CD4-positive, CD25-positive, alpha-beta regulatory T cell (primary cell): ENCODE measurements at places on chromosomes 7 and 10.

GRCh38 chr10:78491812-78492211 lies 458.1 kb downstream of the RPS24 start:
- no peak for DNase-seq
- H3K36me3 ChIP-seq, result no peaks in the 10 kb centered on the region
- no peak overlapping the region for H3K4me3 ChIP-seq
- H3K4me1 ChIP-seq, result no peaks in the 10 kb centered on the region
- H3K27ac ChIP-seq, result no peak overlapping the region
- peaks cover 1% of the 10 kb centered on the region for H3K27me3 ChIP-seq

DNA sequence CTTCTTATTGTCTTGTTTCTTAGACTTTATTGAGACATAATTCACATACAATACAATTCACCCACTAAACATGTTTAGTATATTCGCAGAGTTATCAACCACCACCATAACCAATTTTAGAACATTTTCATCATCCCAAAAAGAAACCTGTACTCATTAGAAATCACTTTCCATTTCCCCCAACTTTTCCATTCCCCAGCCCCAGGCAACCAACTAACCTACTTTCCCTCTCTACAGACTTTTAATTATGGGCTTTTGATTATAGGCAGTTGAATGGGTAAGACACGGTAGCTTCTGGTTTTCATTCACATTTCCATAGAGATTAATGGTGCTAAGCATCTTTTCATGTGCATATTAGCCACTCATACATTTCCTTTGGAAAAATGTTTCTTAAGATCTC lies 24.2 kb upstream of the OTUD1 start:
- H3K4me1 ChIP-seq, result no peaks in the 10 kb centered on the region
- DNase-seq, result no peak
- H3K4me3 ChIP-seq, result no peak overlapping the region
- H3K27ac ChIP-seq, result no peak overlapping the region

DNA sequence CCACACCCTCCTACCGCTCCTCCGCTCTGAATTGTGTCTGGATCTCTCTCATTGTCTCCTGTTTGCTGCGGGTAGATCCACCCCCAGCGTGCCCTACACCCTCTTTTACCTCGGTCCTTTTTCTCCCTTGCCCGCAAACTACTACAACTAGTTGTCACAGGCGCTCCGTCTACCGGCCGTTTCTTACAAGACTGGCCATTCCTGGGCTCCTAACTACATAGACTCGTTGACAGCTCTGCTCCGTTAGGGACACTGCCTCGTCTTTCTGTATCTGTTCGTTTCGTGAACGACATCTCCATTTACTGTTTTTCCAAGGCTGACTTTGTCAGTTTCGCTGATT lies 786 bp downstream of the TAF3 start:
- H3K27me3 ChIP-seq, result peaks cover 3% of the 10 kb centered on the region
- DNase-seq, result peak; percentile 6
- H3K4me1 ChIP-seq, result peaks cover 18% of the 10 kb centered on the region
- peaks cover 19% of the 10 kb centered on the region for H3K36me3 ChIP-seq
- peak overlapping the region; percentile 72 for H3K27ac ChIP-seq
- H3K4me3 ChIP-seq, result peak overlapping the region; percentile 92

- peaks cover 12% of the 10 kb centered on the region for H3K27me3 ChIP-seq
- H3K27ac ChIP-seq, result no peak overlapping the region
- no peaks in the 10 kb centered on the region for H3K36me3 ChIP-seq
- H3K4me3 ChIP-seq, result peak overlapping the region; percentile 64
- no peak for DNase-seq
- H3K4me1 ChIP-seq, result peaks cover 17% of the 10 kb centered on the region
These were observed 524 bp upstream of the PRXL2A start for GRCh38 chr10:80407812-80408241.

- H3K4me3 ChIP-seq, result no peak overlapping the region
- H3K27me3 ChIP-seq, result peaks cover 4% of the 10 kb centered on the region
These were observed 99.4 kb downstream of the MTPN start for GRCh38 chr7:135877805-135878204.

- H3K4me1 ChIP-seq, result no peaks in the 10 kb centered on the region
- H3K36me3 ChIP-seq, result no peaks in the 10 kb centered on the region
- H3K4me3 ChIP-seq, result no peak overlapping the region
- no peak overlapping the region for H3K27ac ChIP-seq
- DNase-seq, result no peak
These were observed 543.0 kb upstream of the FZD8 start for GRCh38 chr10:36185097-36185496.

DNA sequence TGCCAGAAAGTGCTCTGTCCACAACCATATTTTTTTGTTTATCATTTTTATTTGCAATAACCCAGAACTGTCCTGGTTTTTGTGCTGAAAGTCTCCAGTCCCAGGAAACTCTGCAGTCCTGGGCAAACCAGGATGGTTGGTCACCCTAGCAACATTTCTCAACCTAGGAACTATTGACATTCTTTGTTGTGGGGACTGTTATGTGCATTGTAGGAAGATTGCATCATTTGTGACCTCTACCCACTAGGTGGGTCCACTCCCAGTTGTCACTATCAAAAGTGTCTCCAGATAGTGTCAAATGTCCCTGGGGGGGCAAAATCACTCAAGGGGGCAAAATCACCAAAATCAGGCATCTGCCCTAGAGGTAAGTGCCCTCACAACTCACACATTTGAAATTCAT lies 14.0 kb upstream of the SRI start:
- no peaks in the 10 kb centered on the region for H3K4me1 ChIP-seq
- no peak overlapping the region for H3K4me3 ChIP-seq
- no peaks in the 10 kb centered on the region for H3K36me3 ChIP-seq
- peaks cover 6% of the 10 kb centered on the region for H3K27me3 ChIP-seq
- H3K27ac ChIP-seq, result no peak overlapping the region

GRCh38 chr10:3783316-3783681 lies 1.7 kb downstream of the KLF6 start:
- no peaks in the 10 kb centered on the region for H3K27me3 ChIP-seq
- peak overlapping the region; percentile 98 for H3K27ac ChIP-seq
- H3K4me1 ChIP-seq, result peaks cover 47% of the 10 kb centered on the region
- H3K36me3 ChIP-seq, result peaks cover 49% of the 10 kb centered on the region

DNA sequence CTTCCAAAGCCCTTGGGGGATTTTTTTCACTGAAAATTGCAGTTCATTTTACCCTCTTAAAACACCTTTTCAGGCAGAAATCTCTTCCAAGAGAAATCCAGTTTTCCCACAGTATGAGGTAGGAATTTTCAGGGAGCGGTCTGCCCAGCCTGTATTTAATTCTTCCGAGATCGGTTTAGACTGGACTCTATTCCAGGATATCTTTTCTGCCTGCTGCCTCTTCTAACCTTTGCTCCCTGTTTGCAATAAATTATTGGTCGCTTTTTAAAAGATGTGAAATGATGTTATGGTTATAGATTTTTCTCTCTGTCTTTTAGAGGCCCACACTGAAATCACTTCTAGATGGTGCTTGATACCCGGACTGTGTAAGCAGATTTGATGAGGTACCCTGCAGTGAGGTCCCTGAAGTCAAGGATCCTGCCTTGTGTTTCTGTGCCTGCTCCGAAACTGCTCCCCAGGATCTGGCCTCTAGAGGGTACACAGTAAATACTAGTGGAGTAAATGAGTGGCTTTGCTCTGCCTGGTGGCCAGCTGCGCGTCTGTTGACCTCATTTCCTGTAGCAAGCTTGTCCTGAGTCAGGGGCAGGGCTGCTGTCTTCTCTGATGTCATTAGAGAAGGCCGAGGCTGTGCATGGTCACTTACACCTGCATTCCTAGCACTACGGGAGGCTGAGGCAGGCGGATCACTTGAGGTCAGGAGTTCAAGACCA lies 191.6 kb downstream of the FANK1 start:
- H3K4me3 ChIP-seq, result no peak overlapping the region
- no peak for DNase-seq
- no peaks in the 10 kb centered on the region for H3K36me3 ChIP-seq
- H3K27me3 ChIP-seq, result no peaks in the 10 kb centered on the region
- no peak overlapping the region for H3K27ac ChIP-seq

DNA sequence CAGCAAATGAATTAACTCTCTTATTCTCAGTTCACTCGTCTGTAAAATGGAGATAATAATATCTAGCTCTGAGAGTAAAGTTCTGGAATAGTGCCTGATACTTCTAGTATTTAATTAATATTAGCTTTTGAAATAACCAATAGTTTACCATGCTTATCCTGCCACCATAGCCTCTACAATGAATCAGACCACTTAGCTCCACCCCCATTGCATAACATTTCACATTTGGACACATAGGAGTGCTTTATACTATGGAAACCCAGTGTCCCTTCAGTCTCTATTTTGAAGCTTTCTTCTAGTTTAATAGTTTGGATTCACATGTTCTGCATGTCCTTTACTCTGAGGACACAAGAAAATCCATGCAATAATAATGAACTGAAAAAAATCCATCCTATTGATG lies 427.3 kb upstream of the C7orf33 start:
- H3K27ac ChIP-seq, result no peak overlapping the region
- no peaks in the 10 kb centered on the region for H3K4me1 ChIP-seq
- no peak overlapping the region for H3K4me3 ChIP-seq
- no peaks in the 10 kb centered on the region for H3K27me3 ChIP-seq
- DNase-seq, result no peak
